ENCODE measurements at places on chromosomes 11 and 22.

DNA sequence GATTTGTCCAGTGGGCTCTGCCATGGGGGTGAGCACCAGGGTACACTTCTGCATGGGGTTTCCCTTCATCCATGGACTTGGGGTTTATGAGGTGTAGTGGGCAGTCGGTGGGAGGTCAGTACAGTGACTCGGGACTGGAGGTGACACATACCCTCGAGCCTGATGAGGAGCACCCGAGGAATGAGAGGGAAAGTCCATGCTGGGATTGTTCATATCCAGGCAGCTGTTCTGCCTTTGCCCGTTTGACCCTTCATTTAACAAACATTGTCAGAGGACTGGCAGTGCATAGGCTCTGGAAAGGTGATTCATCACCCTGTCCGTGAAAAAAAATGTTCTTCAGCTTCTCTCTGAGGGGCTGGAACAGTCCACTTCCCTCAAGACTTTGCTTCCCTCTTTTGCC lies 2.7 kb downstream of the NAV2 start:
- DNase-seq: no peak

DNA sequence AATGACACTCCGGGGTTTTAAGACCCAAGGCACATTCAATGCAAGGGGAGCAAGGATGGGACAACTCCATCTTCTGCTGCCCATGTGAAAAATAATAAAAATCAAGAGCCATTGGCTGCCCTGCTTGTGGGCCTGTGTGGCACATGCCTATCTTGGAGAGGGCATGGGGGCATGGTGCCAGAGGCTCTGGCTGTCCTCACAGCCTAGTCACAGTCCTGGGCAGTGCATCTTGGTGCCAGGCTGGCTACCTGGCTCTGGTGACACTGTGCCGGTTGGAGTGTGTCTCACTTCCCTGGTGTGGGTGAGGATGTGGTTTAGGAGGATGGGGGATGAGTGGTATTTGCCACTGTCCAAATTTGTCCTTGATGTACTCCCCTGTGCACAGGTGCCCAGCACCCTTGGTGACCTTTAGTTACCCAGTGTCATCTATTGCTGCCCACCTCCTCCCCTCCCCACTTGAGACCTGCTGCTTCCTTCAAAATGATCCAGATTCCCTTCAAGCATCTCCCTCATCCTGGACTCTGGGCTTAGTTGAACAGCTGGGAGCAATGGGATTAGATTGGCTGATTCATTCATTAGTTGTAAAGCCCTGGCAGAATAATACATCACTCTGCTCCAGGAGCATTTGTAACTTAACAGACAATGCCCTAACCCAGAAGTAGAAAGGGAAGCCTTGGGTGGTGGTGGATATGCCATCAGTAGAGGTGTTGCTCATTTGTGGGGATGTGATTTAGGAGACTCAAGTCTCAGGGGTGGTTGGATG lies 4.6 kb downstream of the TMEM86A start:
- no peak for DNase-seq

DNA sequence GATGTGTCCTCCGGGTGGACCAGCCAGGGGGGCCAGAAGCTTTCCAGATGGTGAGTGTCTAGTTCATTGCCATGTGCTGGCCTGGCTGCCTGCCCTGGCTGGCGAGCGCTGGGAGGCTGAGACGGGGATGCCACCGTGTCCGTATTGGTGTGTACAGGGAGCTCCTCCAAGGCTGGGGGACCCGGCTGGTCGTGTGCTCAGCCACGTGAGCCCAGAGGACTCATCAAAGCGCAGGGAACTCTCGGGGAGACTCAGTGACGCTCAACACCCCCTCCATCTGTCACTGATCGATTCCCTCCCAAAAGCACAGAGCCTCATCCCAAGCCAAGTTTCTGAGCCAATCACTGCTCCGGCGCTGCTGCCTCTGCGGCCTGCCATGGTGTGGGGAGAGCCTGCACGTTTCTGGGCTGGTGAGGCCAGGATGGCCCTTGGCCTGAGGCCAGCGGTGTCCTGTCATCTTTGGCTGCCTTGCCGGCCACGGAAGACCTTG lies 423.7 kb downstream of the SHANK2 start:
- DNase-seq: no peak

DNA sequence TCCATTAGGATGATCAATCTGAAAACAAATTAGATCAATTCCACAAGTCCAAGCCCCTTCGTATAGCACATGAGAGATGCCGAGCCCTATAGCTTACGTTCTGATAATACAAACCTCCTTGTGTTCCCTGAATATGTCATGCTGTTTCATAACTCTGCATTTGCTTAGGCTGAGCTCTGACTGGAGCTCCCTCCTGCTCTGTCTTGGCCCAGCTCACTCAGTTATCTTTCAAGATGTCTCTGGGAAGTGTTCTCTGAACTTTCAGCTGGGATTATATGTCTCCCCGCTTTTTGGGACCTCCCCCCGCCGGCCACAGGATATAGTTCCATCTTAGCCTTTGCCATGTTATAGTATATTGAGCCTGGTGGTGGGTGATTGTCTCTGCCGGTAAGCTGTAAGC lies 44.0 kb downstream of the FDX1 start:
- no peak for DNase-seq

DNA sequence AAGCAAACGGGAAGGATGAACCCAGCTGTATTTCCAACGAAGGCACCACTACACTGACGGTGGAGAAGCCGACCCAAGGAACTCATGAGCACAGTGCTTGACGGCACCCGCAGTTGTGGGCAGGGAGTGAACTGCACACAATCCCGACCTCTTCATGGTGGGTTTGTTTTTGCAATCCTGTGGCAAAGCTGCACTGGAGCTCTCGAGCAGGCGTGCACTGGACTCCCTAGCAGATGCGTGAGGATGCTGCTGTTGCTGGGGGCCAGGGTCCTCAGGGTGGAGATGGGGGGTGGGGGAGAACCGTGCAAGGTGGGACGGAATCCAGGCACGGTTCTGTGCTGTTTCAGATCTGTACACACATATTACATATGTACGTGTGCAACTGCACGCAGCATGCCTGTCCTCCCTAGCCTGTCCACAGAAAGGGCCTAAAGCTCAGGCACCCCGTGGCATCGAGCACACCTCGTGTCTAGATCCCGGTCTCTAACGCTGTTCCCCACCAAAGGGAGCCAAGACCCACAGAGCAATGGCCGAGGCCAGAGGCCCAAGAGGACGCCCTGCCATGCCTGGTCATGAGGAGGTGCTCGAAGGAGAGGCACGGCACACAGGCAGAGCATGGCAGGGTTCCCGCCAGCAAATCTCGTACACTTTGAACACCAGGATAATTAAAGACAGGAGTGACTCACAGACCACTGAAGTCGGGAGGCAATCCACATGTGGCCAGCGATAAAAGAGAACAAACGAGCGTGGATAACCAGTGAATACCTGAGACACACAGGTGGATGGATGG lies 17.6 kb downstream of the ALG12 start:
- no peak for DNase-seq

- no peak for DNase-seq
Measured at GRCh38 chr11:69644962-69645675, 4.2 kb downstream of the CCND1 start.

DNA sequence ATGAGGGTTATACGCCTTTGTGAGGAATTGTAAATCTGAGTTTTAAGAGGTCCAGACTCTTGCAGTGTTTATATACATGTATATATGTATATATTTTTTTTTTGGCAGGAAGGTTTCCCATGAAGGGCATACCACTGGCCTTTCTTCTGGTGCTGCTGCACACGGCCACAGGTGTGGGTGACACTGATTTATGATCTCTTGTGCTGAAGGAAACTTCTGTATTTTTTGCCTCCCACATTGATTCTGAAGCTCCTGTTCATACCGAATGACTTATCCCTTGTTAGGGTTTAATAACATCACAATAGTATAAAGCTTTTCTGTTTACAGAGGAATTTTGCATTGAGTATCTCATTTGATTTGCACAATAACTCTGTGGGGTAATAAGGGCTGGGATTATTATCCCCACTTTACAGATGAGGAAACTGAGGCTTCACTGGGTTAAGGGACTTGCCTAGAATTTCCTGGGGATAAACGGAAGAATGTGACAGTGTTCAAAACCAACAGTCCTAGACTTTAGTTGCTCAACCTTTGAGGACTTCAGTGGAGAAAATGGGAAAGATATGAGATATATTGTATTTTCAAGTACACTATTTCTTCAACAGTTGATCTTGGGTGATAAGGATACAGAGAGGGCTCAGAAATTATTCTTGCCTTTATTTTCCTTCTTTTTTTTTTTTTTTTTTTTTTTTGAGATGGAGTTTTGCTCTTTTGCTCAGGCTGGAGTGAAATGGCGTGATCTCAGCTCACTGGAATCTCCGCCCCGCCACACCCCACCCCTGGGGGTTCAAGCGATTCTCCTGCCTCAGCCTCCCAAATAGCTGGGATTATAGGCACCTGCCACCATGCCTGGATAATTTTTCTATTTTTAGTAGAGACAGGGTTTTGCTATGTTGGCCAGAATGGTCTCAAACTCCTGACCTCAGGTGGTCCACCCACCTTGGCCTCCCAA lies 70.1 kb downstream of the MICAL2 start:
- DNase-seq: no peak

DNA sequence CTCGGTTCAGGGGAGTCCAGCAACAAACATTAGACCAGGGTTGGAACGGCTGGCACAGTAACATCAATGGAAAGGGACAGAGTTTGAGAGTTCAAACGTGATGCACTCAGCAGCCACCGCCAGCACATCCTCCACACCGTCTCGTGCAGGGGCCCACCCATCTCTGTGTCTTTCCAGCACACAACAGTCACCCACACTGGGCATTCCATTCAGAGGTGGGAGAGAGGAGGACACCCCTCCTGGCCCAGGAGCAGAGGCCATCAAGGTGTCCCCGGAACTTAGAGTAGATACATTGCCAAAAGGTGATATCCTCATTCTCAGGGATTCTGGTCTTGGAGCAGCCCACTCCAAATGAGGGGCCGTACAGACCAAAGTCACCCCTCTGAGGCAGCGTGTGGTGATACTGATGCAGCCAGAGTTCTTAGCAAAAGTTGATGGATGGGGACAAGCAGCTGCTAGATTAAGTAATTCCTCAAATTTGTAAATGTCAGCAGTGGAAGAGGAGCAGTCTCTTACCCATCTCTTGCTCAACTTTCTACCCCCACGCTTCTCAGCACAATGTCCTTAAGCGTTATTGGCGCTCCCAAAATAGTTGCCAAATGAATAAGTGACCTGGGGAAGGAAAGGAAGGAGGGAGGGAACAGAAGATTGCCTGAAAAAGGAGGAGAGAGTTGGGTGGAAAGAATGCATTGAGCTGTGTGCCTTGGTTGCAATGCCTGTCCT lies 5.5 kb downstream of the SNAP29 start:
- DNase-seq: no peak

DNA sequence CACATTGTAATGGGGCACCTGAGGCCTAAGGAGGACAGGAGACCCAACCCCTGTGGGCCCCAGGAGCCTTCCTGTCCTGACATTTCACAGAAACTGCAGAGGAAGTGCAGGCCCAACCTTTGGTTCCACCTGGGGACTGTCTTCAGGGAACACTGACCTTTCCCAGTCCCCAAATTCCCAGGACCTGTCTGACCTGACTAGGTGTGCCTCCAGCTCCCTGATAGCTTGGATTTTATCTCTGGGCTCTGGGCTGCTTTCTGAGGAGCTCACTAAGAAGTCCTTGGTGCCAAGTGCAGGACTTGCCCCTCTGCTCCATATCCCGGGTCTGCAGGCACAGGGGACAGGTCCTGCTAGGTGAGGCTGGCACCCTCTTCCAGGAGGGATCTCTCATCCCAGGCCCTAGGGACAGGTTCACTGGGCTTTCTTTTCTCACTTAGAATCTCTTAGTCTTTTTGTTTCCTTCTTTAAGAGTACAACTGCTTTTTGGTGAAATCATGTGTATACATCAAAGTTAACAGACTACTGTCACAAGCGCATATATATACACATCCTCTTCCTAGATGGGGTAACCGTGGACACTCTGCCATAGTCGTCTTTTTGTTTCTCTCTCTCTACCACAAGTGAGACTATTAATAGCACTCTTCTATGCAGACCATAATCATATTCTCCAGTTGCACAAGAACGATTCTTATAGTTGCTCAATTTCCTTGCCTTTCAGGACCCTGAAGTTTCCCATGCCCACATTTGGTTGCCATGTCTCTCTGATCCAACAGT lies 72.0 kb upstream of the IGLL5 start:
- DNase-seq: no peak

GRCh38 chr11:102572554-102573220 lies 42.1 kb upstream of the MMP7 start:
- DNase-seq: no peak

GRCh38 chr11:47409440-47410369 lies 1.3 kb downstream of the SLC39A13 start:
- no peak for DNase-seq

- DNase-seq: no peak
Measured at GRCh38 chr11:96259134-96259830, 83.7 kb downstream of the MAML2 start.

- no peak for DNase-seq
Measured at GRCh38 chr22:30890686-30891442, 77.7 kb downstream of the MORC2 start.

DNA sequence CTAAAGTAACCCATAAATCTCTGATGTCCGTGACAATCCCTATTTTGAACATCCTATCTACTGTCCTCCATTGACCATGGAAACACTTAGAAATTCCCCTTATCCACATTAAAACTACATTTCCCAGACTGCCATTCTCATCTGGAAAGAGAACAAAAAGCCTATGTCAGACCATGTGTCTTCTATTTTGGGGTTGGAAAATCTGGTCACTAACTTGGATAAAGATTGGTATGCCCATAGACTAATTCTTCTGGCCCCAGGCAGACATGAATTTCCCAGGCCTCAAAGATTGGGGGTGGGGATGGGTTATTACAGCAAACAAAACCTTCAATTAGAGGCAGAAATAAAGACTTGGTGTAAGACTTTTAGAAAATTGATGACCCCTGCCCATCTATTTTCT lies 30.9 kb upstream of the CREB3L1 start:
- DNase-seq: no peak

DNA sequence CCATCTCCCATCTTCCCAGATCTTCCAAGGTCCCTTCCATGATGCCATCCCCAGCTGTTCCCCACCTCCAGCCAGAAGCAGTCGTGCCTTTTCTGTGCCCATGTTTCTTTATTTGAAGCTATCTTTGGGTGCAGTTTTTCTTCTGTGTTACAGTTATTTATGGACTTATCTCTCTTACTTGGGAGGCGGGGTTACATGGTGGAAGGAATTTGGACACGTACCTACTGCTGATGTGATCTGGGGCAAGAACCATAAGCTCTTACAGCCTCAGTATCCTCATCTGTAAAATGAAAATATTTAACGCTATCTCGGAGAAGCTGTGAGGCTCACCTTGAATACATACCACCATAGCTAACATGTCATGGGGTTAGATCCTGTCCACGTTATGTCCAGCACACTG lies 98.9 kb downstream of the ZBTB16 start:
- no peak for DNase-seq

DNA sequence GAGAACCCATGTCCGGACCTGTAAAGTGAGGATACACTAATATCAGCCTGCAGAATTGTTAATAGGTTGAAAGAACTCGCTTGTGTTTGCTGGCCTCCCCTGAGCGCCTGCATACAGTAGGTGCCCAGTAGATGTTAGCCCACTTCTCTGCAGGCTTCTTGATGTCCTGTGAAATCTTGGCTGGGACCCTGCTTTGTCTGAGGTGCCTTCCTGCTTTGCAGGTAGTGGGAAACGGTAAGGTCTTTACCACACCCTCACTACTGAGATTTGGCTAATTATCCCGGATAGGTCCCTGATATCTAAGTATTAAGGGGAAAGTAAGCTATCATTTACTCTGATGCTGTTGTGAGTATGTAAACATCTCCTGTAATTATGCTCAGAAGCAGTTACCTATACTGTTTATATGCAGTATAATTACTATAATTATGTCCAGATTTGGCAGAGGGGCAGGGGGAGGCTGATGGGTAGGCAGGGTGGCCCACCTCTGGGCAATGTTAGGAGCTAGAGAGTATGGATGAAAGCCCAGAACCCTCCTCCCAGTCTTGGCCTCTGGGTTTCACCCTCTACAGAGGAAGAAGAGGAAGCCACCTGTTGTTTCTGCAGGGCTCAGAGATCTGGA lies 1.2 kb upstream of the ARRB1 start:
- DNase-seq: no peak
